ENCODE measurements at places on chromosomes 2 and 18.
A peak's percentile ranks its signal among the peaks of the same experiment; 100 is the strongest.

DNA sequence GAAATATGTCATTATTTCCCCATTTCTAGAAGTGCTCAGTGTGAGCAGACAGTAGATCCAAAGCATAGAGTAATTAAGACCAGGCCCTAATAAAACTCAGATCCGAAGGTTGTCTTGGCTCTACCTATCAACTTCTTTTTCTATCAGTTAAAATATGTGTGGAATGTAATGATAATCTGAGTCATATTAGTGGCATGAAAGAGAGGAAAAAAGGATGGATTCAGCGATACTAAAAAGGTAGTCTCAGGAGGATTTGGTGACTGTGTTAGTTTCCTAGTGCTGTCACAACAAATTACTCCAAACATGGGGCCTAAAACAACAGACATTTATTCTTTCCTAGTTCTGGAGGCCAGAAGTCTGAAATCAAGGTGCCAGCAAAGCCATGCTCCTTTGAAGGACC lies 103.7 kb upstream of the NABP1 start:
- peak; percentile 31 for DNase-seq

GRCh38 chr2:676647-677055 lies 555 bp downstream of the TMEM18 start:
- peak; percentile 99 for DNase-seq

- peak; percentile 91 for DNase-seq
Observed at GRCh38 chr2:234451852-234452625, 44.8 kb downstream of the ARL4C start.

DNA sequence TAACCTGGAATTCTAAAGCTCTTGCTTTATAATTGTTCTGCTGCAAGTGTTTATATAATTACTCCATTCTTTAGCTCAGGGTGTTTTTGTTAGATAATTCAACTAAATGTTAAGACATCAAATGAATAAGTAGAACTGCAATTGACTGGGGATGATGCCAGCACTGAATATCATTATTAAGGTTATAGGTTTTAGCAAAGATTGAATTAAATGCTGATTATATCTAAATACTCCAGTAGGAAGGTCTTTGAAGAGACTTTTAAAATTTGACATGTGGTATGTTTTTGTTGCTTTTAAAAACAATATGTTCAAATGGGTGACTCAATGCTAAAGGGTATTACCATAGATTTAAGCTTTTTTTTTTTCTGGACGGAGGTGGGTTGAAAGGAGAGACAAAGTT lies 170.1 kb upstream of the THUMPD2 start:
- DNase-seq = no peak

DNA sequence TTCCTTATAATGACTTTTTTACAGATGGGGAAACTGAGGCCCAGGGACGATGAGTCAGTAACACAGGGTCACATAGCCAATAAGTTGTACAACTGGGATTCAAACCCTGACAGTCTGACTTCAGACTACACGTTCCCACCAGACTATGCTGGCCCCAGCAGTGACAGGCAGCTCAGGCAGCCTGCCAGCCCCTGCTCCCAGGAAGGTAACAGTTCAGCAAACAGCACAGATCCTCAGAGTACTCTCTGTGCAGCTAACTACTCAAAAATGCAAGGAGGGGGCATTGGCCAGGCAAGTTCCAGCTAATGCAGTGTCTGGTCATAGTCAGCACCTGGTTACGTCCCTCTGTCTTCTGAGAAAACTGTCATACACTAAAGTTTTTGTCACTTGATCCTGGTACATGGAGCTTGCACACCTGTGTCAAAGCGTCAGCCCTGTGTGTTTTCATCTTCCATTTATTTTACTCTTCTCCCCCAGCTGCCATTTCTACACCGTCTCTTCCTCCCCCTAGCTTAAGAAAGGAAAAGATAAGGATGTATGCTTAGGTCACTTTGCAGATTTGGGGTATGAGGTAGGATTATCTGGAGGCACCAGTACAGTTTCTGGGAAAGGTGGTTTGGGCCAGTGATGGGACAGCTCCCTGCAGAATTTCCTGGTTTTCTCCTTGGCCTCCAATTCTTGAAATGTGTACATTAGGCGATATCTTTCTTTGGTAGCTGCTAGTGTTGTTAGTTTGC lies 4.5 kb downstream of the SMARCAL1 start:
- DNase-seq = no peak

DNA sequence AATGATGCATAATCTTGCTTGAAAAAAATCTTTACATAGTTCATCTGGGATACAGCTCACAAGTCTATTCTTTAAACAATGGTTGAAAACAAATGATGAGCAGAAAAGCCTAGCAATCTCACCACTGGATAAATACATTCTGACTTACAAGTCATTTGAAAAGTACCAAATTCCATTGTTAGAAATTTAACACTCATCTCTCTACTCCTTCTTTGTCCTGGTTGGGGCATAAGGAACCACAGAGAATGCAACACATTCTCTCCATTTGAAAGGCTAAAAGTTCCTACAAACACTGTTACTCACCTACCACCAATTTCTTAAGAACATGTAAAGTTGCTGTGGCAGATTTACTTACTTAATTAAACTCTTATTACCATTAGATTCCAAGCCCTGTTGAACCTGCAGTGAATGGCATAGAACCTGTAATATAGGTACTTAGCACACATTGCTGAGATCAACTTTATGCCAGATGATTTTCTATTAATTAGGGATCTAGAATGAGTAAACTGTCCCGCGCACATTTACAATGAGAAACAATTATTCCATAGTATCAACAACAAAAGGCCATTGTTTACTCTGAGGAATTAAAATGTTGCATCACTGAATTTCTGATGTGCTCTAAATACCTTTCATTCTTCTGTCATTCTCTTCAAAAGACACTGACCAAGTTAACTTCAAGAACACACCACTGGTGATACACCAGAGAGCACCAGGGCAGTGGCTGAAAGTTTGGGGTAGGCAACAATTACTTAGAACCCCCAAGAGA lies 69.6 kb downstream of the CABYR start:
- peak; percentile 36 for DNase-seq

GRCh38 chr18:48961547-48961946 lies 10.8 kb upstream of the SMAD7 start:
- DNase-seq = no peak

DNA sequence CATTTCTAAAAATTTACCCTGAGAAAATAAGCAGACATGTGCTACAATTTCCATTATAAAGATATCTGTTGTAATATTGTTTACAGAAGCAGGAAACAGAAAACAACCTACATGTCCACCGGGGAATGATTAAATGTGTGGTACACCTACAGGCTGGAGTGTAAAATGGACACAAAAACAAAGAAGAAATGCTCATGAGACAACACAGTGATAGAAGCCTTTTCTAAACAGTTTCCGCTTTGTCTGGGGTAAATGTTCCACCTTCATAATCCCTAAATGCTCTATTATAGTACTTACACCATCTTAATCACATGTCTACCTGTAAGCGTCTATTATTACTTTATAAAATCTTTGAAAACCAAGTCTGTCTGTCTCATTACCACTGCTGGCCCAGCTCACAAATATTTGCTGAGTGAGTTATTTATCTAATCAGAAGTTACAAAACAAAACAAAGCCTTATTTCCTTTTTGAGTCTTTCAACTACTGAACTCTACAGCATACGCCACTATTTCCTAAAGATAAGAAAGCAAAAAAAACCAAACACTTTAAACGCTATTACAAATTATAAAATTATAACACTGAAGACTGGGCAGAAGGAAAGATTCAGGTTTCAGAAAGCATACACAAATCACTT lies 95.3 kb downstream of the PIGN start:
- DNase-seq = peak; percentile 6

- no peak for DNase-seq
Observed at GRCh38 chr2:280650-281110, 7.2 kb downstream of the ALKAL2 start.

GRCh38 chr2:25337276-25337675 lies 4.4 kb downstream of the DNMT3A start:
- DNase-seq = no peak

DNA sequence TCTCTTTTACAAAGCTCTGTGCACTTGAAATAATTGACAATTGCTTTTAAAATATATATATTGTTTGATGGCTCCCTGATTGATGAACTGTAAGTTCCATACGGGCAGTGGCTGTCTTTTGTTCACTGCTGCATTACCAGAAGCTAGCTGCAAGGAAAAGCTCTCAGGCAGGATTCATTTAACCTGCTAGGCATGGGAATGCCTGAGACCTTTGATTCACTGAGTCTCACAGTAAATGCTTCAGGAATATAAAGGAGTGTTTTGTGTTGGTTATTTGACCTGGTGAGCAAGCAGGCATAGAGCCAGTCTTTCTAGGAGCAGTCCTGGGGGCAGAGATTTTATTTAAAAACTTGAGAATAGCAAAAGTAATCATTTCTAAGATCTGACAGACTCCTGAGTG lies 193.2 kb upstream of the ITGA4 start:
- no peak for DNase-seq

DNA sequence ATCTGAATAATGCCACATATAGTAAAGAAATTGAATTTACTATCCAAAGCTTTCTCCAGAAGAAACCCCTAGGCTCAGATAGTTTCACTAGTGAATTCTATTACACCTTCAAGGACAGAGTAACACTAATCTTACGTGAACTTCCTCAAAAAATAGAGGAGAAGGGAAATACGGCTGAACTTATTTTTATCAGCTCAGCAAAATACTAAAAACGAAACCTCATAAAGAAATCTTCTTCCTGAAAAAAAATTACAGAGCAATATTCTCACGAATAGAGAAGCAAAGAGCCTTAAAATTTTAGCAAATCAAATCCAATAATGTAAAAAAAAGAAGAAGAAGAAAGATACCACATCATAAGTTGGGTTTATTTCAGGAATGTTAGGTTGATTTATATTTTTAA lies 14.7 kb downstream of the CAPN13 start:
- no peak for DNase-seq

DNA sequence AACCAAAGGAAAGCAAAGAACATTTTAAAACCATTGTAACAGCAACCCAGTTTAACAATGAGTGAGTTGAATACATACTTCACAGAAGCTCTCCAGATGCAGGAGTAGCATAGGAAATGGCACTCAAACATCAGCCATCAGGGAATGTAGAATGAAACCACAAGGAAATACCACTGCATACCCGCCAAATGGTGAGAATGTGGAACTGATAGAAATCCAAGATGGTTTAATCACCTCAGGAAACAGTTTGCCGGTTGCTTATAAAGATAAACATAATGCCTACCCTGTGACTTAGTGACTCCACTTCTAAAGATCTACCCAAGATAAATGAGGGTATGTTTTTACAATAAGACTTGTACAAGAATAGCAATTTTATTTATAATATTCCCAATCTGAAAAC lies 132.0 kb downstream of the GALNT1 start:
- DNase-seq = peak; percentile 72

- DNase-seq = no peak
Observed at GRCh38 chr2:234676783-234677450, 180.0 kb upstream of the ARL4C start.

DNA sequence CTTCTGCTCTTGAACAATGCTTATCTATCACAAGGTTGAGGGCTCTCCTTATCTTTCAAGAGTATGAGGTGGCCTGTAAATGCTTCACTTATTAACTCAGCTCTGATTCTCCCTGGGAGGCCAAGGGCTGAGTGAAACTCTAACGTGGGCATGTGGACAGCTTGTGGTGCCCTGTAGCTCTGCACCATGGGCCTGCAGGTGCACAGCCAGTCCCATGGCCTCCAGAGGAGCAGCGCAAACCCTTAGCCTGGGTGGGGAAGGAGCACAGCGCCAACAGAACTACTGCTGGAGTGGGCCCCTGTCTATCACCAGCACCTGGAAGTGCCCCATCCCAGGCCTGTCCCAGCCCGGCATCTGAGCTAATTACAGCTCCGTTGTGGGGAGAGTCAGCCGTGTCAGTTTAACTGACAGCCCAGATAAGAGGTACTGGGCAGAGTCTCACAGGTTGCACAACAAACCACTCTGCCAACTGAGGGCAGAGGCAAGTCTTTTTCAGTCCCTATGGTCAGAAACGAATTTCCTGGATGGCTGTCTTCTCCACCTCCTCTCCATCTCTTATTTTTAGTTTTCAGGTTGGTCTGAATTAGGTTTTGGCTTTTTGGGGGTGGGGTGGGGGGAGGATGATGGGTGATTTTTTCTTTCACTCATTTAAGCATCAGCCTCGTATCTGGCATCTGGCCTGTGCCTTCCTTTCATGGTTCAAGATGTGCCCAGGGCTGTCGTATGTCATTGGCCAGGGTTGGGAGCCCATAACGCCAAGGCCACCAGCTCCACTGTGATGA lies 219.5 kb downstream of the BCL2 start:
- DNase-seq = no peak
